ENCODE measurements at places on chromosomes 2 and 18. TPM values are rescaled to one million over a fixed set of nuclear protein-coding genes. Genes with fewer than 3 reads are reported as not detected.

DNA sequence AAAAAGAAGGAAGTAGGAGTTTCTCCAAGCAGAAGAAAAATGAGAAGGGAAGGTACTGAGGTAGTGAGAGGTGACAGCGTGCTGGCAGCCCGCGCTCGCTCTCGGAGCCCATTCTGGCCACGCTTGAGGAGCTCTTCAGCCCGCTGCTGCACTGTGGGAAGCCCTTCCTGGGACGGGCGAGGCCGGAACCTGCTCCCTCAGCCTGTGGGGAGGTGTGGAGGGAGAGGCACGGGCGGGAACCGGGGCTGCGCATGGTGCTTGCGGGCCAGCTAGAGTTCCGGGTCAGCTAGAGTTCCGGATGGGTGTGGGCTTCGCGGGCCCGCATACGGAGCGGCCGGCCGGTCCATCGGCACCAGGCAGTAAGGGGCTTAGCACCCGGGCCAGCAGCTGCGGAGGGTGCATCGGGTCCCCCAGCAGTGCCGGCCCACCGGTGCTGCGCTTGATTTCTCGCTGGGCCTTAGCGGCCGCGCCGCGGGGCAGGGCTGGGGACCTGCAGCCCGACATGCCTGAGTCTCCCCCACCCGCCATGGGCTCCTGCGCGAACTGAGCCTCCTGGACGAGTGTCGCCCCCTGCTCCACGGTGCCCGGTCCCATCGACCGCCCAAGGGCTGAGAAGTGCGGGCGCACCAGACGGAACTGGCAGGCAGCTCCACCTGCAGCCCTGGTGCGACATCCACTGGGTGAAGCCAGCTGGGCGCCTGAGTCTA, 11.1 kb upstream of the CYS1 start:
- DNase-seq: no peak

- no peak for DNase-seq
These were observed 35.9 kb downstream of the CAMKMT start for GRCh38 chr2:44397447-44398175.

GRCh38 chr2:108806371-108807113, 20.0 kb downstream of the CCDC138 start:
- no peak for DNase-seq

- no peak for DNase-seq
These were observed 53.8 kb downstream of the SMAD7 start for GRCh38 chr18:48896875-48897511.

POMC gene
- total RNA-seq: 0.58 TPM
